ENCODE measurements at places on chromosomes 11 and 22.

GRCh38 chr11:89536926-89537325 is 45.8 kb upstream of the NOX4 start:
- no peak for DNase-seq

DNA sequence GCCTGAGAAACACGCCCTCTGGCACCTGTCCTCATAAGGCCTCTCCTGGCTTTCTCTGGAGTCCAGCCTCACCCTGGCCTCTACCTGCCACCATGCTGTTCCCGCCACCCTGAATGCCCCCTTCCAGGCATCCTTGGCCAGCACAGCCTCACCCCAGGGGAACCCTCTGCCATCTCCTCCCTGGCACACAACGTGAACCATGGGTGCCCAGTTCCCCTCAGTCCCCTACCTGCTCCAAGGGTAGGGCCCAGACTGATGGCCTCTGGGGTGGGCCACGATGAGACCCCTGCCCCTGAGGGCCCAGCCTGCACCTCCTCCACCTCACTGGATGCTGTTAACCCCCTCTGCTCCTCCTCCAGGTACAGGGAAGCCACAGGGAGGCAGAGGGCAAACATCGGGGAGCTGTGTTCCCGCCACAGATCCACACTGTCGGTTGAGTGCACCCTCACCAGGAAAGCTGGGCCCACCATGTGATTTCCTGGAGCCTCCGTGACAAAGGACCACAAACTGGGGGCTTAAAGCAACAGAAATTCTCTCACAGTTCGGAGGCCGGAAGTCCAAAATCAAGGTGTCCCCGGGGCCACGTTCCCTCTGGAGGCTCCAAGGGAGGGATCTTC is 169.6 kb downstream of the BRD1 start:
- DNase-seq = no peak

DNA sequence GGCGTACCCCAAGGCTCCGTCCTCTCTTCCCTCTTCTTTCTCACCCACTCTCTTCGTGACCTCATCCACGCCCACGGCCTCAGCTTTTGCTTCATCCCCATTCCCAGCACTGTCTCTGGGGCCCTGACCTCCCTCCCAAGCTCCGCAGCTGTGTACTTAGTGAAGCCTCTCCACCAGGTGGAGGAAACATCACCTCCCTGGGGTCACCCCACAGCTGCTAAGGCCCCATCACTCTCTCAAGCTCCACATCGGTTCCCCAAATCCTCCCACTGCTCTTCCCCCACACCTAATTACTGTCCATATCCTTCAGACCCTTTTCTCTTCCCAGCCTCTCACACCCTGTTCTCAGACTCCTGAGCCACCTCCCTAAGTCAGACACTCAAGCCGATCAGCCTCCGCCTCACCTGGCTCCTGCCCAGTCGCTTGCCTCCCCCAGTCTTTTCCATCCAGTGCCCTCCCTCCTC is 7.9 kb upstream of the SYT7 start:
- DNase-seq = no peak

- DNase-seq = no peak
These were observed 2.2 kb downstream of the TNNT3 start for GRCh38 chr11:1921574-1922141.

GRCh38 chr11:122192634-122193255 is 76.7 kb upstream of the BLID start:
- no peak for DNase-seq

- DNase-seq = no peak
These were observed 495.0 kb downstream of the BRD1 start for GRCh38 chr22:49332691-49333090.

All from fibroblast of skin of left biceps (primary cell).